Stimulated activated CD4-positive, alpha-beta T cell treated with anti-CD3 and anti-CD28 coated beads, Interleukin-2, amount 100 ng/mL, for 24 hours (primary cell): ENCODE measurements at places on chromosomes 2 and 18.
A peak's percentile ranks its signal among the peaks of the same experiment; 100 is the strongest.

DNA sequence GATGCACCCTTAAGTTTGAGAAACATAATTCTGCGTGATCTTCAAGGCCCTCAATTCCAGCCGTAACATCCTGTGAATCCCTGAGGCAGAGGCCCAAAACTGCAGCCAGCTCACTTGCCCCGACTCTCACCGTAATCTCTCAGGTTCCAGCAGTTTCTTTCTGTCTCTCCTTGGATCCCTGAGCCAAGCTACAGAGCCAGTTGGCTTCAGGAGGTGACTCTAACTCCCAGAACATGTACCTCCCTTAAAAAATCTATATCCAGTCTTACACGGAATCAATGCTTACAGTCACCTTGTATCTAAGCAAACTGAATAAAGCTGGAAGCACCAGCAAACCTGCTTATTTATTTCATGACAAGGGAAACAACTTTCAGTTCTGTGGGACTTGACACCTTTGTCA, 300.4 kb downstream of the SETBP1 start:
- no peak for DNase-seq

GRCh38 chr2:139628931-139629330, 848.7 kb upstream of the NXPH2 start:
- DNase-seq = no peak

DNA sequence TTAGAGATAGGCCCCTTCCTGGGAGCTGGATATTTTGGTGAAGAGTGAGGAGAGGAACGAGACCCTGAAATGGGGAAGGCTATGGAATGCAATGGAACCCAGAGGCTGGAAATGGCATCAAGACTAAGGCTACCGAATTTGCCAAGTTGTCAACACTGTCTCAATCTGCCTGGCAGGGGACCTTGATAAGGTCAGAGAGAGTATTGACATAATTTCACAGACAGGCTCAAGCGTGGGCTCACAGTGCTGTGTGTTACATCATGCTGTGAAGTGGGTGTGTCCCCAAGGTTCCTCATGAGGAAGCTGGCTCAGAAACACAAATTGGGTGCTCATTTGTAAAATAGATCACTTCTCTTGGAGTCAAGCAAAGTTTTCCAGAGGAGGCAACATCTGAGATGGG, 51.8 kb upstream of the CYRIA start:
- DNase-seq = no peak

- no peak for DNase-seq
Observed at GRCh38 chr2:44543773-44544725, 182.3 kb downstream of the CAMKMT start.

- DNase-seq = no peak
Observed at GRCh38 chr18:62832282-62832681, 116.9 kb downstream of the PHLPP1 start.

DNA sequence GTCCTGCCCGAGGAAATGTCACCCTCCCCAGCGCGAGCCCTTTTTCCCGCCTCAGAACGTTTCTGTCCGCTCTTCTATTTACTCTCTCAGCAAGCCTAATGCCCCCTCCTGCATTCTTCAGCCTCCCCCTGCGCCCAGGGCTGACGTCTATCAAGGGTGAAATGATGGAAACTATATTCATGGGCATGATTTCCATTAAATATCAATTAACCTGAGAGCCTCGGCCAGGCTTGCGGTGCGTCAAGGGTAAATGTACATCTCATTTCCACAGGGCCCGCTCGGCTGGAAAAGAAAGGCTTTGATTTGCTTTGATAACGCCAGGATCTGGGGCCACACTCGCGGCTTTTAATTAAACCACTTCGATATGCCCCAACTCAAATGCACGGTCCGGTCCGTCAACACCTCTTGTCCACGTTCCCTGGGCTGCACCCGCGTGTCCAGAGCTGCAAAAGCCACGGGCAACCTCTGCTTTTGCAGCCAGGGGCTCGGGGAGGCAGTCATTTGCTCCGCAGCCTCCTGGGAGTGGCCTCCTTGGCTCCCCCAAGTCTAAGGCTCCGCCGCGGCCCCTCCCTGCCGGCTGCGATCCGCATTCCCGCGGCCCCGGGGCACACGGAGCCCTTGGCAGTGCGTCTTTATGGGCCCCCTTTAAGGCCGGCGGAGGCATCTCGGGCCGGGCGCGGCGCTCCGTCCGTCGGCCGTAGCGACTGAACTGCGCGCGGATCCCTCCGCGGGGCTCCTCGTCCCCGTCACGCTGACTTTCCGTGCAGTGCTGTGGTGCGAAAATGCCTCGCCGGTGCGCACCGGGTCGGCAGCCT, at the start of gene HOXD8:
Gene HOXD8 (plus strand): TSS at position 724 of the 815 bp plus-strand sequence. CDS start 662 bp downstream, outside the sequence.
- DNase-seq = no peak

- no peak for DNase-seq
Observed at GRCh38 chr2:239601201-239601851, 200.5 kb upstream of the HDAC4 start.

- no peak for DNase-seq
Observed at GRCh38 chr2:58845011-58845410, 603.9 kb upstream of the FANCL start.

DNA sequence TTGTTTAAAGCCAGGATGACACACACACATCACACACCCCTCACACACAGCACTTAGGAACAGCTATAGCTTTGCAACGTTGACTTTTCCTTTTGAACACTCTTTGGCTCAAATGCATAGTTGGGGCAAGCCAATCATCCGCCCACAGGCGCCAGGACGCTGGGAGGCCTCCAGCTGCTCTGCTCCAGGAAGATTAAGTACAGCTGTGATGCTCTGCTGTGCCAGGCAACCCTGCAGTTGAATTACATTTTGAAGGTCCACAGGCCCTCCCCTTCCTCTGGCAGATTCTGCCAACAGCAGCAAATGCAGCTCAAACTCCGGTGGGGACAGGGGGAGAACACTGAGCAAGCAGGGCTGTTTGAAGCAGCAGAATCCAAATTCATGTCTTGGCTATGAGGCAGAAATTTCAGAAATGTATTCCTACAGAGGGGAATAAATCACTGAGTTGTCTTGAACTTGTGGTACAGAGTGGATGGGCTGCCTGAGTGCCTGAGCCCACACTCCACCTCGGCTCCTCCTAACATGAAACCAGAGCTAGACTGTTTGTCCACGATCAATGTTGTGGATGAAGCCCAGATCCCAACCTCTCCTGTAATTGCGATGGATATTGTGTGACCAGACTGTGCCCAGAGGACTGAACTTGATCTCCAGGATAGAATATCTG, 86.5 kb upstream of the PPP1CB start:
- no peak for DNase-seq

DNA sequence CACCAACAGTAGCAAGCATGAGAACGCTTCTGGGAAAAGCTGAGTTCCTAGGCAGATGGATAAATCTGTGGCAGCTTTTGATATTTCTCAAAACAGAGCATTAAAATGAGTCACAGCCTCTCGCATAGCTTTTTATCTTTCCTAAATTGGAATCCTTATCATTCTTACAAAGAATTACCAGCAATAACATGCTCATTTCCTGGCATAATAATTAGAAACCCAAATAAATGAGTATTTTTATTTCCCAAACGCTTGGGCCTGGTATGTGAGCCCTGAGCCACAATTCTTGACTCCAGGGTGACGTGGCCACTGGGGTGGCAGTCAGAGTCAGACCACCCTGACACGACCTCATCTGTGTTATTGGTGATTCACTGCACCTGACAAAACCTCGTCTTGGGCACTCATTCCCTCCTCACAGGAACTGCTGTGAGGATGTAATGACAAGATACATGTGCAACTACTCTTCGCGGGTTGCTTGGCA, 210.7 kb downstream of the ARL4C start:
- no peak for DNase-seq

GRCh38 chr2:227592694-227593387, 5.9 kb upstream of the SCYGR2 start:
- DNase-seq = no peak

GRCh38 chr2:215693193-215693998, 257.5 kb upstream of the FN1 start:
- no peak for DNase-seq

DNA sequence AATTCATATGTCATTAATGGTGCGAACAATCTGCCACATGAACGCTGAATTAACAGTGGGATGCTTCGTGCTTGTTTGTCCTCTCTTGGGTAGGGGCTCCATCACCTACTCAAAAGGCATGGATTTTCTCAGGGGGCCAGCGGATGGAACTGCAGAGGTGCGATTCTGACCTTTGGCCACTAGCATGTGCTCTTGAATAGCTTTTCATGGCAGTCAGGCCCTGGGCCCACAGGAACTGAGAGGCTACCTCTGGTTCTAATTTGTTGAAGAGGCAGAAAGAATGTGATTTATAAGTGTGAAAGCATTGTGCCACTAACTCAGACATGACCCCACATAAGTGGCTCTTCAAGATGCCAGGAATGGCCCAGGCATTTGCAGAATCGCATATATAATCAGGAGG, 283.2 kb downstream of the INSIG2 start:
- DNase-seq = no peak

- no peak for DNase-seq
Observed at GRCh38 chr2:38723173-38723572, 28.0 kb downstream of the SRSF7 start.

GRCh38 chr2:240565333-240566202, 2.7 kb upstream of the RNPEPL1 start:
- DNase-seq = peak; percentile 87

- DNase-seq = no peak
Observed at GRCh38 chr2:128272601-128273468, 45.8 kb downstream of the HS6ST1 start.

- no peak for DNase-seq
Observed at GRCh38 chr2:232103140-232103737, 141.7 kb downstream of the DIS3L2 start.

GRCh38 chr2:120421830-120422175, 75.9 kb downstream of the INHBB start:
- no peak for DNase-seq

DNA sequence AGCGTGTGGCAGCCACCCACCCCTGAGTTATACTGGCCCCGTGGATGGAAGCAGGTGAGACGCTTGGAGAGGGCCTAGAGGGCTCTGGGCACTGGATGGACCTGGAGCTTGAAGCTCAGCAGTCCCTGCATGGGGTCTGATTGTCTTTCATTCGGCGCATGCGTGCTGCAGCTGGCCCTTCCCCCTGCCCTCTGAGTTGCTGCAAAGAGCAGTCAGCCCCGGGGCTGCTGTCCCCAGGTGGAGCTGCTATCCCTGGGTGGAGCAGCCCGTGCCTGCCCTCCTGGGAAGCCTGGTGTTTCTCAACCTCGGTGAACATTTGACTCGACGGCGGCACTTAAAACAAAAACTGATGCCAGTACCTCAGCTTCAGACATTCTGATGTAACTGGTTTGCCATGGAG, 29.6 kb downstream of the IGFBP5 start:
- DNase-seq = no peak

DNA sequence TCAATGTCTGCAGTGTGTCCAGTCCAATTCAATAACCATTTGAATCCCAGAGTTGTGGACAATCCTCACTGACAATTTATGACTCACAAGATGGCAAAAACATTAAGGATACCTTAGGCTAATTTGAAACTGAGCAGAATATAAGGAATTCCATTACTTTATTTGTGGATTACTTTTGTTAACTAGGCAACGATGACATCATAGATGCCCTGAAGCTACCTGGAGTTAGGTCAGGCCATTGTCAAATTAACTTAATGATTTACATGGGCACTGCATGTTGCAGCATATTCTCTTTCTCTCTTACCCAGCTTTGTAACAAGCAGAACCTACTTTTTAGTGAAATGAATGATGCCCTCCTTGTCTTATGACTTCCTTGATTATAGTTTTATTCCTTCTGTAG, 100.0 kb upstream of the CDCA7 start:
- DNase-seq = no peak

GRCh38 chr2:235939471-235939870, 228.7 kb downstream of the GBX2 start:
- DNase-seq = no peak

DNA sequence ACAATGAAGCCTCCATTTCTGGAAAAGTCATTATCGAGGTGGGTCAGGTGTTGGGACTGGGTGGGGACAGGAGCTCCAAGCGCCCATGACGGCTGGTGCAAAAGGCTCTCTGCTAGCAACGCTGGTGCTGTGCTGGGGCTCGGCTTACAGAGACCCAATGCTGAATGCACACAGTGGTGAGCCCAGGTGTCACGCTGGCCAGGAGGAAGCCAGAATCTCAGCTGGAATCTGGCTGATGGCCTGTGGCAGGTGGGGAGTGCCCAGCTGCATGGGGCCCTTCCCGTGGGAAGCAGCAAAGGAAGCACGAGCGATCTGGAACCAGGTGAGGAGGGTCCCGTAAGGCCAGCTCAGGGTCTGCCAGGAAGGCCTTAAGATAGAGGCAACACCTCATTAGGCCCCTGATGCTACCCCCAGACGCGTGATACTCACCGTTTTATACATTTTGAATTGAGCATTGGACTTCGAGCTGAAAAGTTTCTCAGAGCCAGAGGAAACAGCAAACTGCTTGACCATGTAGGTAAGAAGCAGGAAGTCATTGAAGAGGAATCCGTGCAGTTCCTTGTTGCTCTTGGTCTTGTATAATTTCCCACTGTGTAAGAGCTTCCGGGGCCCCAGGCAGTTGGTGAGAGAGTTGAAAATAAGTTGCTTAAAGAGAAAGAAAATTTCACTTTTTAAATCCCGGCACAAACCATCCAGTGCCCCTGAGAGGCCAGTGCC, 34.7 kb downstream of the FAM228A start:
- no peak for DNase-seq

- no peak for DNase-seq
Observed at GRCh38 chr18:55320424-55321264, 267.3 kb downstream of the TCF4 start.

GRCh38 chr2:235095569-235095968, 143.8 kb downstream of the SH3BP4 start:
- no peak for DNase-seq

GRCh38 chr2:241904791-241905710, 35.5 kb downstream of the RTP5 start:
- no peak for DNase-seq

- no peak for DNase-seq
Observed at GRCh38 chr2:128169497-128169896, 78.5 kb downstream of the UGGT1 start.

- peak; percentile 47 for DNase-seq
Observed at GRCh38 chr18:75456199-75456631, 28.7 kb upstream of the SMIM21 start.

DNA sequence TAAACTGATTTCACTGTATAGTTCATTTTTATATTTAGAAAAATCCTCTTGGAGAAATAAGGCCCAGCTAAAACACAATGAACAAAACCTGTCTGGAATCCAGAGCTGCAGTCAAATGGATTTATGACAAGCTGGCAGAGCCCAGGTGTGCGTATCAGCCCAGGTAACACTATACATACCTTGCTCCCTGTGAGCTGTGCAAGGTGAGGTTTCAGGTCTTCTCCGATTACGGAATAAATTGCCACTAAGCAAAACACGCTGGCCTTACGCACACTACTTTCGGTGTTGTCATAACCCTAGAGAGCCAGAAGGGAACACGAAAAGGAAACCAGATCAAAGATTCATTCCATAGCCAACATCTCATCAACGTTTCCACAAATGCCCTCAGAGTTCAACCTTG, 61.9 kb upstream of the TFCP2L1 start:
- no peak for DNase-seq

- DNase-seq = no peak
Observed at GRCh38 chr2:60355849-60356261, 197.6 kb downstream of the BCL11A start.
